Stimulated activated CD4-positive, alpha-beta T cell treated with anti-CD3 and anti-CD28 coated beads, Interleukin-1b, Interleukin-23, amount 100 ng/mL, for 24 hours (primary cell): ENCODE measurements at places on chromosomes 6 and 20.

GRCh38 chr6:157089258-157089657, 234.1 kb downstream of the TMEM242 start:
- DNase-seq = no peak

DNA sequence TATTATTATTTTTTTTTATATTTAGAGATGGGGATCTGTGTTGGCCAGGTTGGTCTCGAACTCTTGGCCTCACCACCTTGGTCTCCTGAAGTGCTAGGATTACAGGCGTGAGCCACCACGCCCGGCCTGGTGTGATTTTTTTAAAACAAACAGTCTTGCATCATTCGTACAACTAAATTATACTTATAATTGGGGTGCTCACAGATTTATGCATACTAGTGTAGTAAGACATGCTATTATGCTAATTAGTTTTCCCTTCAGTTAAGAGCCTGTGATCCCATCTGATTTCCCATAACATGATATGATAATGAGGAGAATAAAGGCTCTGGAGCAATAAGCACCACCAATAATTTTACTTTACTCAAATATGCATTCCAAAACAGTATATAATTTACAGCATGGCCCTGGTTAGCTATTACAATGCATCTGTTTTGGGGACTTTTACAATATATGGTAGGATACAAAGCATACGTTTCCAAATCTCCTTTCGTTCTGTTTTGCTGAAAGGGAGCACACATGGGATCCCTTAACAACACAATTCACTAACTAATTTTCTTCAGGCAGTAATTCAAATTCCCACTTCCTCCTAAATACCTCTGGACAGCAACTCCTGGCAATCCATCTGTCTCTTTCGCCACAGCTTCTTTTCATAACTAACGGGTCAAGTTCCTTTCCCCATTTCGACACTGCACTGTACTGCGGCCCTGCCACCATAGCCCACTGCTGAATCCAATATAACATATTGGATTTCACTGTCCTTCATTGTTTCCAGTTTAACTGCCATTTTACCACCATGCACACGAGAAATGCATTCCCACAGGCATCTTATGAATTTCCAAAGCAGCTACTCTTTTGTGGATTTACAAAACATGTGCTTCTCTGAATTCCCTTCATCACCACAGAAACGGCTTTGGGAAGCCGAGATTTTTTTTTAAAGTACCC, 1.7 kb downstream of the NUDT3 start:
- DNase-seq = no peak

- DNase-seq = no peak
These were observed 65.3 kb downstream of the MAP3K5 start for GRCh38 chr6:136726837-136727557.

DNA sequence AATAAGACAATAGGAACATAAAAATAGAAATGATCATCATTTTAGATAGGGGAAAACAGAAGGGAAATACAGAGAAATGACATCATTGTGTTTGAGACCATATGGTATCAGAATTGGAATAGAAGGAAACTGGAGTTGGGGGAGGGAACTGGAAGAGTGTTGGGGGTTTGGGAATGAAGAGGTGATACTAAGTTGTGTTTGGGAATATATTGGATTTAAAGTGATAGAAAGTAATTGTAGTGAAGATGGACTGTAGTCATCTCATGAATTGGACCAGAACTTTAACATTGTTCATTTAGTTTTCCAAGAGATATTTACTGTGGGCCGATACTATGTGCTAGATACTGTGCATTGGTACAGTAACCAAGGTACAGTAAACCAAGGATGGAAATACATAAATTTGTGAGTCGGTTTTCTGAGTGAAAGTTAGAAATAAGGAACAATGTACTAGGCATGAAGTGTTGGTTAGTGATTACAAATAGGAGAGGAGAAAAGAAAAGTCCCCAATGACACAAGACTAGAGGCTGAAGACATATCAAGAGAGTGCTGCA, 32.3 kb downstream of the KCNQ5 start:
- DNase-seq = no peak

DNA sequence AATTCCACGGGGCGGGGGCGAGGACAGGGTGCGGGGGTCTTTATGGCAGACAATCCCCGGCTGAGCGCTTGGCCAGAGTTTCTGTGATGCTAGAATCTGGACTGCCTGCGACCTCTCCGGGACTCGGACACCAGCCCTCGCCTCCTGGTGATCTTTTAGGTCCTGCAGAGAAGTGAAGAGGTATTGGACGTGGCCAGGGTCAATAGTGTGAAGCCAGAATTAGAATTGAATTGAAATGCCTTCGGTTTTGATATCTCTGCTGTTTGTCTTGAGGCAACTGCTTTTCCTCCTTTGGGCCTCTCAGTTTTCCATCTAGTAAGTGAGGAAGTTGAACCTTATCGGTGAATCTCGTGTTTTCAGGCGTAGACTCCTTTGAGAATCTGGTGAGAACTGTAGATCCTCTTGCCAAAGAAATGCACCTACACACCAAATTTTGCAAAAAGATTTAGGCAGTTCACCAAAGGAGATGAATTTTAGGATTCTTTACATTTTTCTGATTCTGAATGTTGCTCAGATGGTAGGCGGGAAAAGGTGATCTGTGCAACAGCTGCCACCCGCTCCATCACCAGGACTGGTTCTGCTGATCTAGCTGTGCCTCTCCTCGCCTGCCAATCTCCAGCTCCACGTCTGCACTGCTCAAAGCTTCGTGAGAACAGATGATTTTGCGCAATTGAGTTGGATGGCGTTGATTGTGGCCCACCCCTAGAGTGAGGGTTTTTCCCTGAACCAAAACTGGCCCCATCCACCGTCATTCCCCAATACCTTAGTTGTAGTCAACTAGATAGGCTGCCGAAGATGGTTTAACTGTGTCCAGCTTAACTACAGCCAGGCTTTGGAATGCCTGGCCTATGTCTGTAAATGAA, 837 bp upstream of the OSER1 start:
- no peak for DNase-seq

- DNase-seq = no peak
These were observed 94.8 kb downstream of the MBOAT1 start for GRCh38 chr6:20117474-20117873.

GRCh38 chr20:45028424-45029136, 62.3 kb downstream of the STK4 start:
- no peak for DNase-seq

- no peak for DNase-seq
These were observed 73.1 kb downstream of the AGPAT4 start for GRCh38 chr6:161200610-161201370.

- DNase-seq = no peak
These were observed 634.5 kb downstream of the PHF3 start for GRCh38 chr6:64270083-64270482.

- DNase-seq = no peak
These were observed 109.1 kb upstream of the SCAF8 start for GRCh38 chr6:154624038-154624599.

DNA sequence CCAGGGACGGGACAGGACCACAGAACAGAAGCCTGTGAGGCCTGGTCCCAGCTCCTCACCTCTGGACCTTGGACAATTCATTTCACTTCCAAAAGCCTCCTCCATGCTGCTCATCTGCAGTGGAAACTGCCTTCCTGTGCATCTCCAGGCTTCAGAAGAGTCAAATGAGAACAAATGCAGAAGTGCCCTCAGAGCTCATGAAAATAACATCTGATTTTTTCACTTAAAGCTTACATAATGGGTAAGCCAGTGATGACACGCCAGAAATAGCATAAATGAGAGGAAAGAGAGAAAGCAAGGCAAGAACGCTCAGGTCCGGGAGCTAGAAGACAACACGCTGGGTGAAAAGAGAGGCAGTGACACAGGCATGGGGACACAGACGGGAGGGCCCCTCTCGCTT, 7.9 kb downstream of the CNKSR3 start:
- no peak for DNase-seq

DNA sequence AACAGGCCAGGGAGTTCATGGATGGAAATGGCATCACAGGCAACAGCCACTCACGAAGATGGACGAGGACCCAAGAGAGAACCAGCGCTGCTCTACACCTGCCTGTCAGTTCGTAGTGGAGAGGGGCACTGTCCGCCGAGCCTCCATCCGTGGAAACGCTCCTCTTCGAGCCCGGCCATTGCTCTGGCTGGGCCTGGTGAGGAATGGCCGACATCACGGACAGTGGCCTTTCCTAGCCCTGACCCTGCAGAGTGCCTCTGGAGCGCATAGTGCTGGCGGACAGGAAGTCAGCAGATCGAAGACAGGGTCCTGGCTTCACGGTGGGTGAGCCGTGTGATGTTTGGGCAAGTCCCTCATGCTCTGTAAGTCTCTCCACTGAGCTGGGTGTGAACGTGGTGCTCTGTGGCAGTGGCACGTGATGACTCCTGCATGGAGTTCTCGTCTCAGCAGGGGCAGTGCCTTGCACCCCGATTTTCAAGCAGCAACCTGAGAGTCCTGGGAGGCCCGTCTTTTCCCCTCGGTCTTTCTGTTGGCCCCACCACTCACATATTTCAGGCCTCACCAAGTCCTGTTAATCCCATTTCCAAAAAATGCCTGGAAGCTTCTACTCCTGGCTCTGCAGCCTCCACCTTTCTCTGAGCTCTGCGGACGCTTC, 214.4 kb downstream of the ERMARD start:
- no peak for DNase-seq

DNA sequence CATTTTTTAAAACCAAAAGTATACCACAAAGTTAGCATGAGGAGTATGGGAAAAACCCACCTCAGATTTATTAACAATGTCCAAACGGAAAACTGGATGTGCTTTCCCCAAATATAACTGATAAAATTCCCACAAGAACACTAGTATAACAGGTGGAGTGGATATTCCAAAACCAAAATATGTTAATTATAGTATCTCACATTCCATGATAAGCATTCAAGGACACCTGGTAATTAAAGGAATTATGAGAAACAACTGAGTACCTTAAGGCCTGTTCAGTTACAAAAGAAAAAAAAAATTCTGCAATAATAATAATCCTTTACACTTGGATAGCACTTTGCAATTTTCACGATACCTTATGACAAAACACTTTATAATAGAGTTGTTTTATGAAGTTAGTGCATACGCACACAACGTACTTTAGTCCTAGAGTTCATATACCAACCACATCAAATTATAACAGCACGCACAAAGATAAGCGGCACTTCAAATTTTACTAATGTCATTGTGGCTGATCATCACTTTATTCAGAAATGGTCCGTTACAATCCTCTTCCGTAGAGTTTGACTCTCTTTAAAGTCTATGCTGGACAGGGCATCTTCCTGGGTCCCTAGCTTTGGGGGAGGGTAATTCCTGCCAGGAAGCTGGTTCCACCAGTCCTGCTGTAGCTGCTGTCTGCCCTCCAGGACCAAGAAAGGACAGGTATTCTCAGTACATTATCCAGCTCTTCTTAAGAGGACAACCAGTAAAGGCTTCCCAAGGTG, 1.7 kb downstream of the CDK19 start:
- no peak for DNase-seq

DNA sequence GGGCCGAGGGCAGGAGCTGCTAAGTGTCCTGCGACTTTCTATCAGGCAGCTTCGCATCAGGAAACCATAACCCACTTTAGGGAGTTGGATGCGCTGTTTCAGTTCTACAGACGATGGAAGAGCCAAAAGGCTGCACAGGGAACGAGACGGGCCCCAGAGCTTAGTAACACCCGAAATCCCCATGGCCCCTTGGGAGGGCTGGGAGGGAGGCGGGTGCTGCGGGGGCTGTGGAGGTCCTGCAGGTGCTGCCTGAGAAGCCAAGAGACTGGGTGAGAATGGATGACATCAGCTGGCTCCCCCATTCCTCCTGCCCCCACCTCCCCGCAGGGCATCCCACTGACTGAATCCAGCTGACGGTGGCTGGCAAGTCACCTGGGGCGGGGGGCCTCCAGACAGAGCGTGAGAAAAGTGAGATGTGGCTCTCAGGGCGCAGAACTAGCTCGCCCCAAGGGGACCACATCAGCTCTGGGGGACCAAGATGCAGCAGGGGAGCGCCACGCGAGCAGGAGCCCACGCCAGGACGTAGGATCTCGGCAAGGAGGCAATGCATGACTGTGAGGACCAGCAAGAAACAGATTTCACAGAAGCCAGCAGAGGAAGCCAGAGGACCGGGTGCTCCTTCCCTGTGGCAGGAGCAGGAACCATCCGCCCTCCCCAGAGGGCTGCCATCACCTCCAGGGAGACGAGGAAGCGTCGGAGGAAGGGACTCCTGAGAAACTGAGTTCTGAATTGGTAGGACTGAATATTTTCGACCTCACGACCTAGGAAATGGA, 36.8 kb downstream of the PNLDC1 start:
- no peak for DNase-seq

- DNase-seq = no peak
These were observed 7.9 kb upstream of the GMNN start for GRCh38 chr6:24766680-24767462.

GRCh38 chr6:7471171-7471570, 70.3 kb upstream of the DSP start:
- no peak for DNase-seq

DNA sequence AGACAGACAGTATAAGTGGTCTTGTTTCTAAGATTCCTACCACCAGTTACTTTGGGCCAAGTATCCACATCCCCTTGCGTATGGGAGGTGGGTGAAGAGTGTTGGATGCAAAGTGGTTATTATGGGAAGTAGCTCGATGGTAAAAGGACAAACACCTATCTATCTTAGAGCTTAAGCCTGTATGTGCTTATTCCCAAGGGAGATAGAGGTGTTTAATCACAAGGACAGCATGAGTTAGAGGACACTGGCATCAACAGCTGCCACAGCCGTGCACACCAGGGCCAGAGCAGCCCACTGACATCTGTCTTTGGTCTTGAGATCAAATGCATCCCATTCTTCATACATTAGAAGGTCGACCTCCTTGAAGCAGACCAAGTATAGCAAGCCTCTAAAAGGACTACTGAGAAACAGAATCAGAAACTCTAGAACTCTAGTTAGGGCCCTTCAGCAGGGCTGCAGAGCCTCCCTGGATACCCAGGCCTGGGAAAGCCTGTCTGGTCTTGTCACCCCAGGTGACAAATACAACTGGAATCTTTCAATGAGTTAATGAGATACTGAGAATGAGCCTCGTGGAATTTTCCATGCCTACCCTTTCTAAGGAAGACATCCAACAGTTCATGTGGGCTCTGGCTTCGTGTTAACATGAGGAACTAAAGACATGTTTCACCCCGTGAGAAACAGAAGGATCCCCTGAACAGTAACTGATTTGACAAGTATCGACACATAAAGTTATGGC, 28.7 kb downstream of the TXNDC5 start:
- no peak for DNase-seq

DNA sequence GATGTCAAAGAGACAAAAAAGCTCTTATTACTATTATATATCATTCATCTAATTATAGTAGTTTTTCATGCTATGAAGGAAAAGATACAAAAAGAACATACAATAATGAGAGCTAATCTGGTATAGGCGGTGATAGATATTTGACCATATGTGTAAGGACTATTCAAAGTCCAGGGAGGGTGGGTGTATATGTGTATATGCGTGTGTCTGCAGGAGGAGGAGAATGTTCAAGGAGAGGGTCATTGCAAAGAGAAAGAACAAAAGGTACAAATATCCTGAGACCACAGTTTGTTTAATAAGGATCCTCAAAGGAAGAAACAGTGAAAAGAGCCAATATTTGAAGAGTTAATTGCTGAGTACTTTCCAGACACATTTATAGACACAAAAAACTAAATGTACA, 1288.6 kb upstream of the CITED2 start:
- no peak for DNase-seq

- DNase-seq = no peak
These were observed 43.2 kb downstream of the PPP1R3G start for GRCh38 chr6:5128351-5128750.

GRCh38 chr20:63087236-63087871, 80.6 kb upstream of the BHLHE23 start:
- no peak for DNase-seq
